ENCODE measurements at places on chromosomes 7 and 10.

DNA sequence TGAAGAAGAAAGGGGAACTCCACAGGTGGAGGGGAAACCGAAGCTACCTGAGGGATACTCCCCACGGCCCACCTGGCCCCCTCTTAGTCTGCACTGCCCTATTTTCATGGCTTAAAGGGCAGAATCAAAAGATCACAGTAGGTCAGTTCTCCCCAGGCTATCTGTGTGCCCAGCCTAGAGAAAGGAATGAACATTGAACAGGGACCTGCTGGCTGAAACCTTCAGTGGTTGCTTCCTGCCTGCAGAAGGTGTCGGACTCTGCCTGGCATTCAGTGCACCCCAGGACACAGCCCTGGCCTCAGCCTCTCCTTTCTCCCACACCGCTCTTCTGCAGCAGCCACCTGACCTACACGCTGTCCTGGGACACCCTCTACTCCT, 74.5 kb downstream of the PRKAG2 start:
- DNase-seq: no peak

DNA sequence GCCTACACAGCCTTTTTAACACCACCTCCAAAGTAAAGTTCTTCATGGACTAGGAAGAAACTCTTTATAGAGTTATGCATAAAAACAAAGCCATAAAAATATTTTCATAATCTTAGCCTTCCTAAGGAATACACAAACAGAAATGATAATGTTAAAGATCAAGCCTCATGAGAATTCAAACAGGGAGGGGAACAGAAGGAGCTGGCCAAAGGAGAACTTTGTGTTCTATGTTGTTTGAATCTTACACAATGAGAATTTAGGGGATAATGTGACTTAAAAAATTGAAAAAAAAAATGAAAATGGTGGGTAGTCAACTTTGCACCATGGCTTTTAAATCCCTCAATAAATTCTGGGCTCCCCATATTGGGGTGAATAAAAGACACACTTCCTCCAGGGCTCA, 9.1 kb upstream of the PILRB start:
- no peak for DNase-seq

GRCh38 chr7:115850774-115851173, 179.8 kb downstream of the TFEC start:
- no peak for DNase-seq

GRCh38 chr7:50349963-50350944, 45.7 kb downstream of the IKZF1 start:
- peak; percentile 65 for DNase-seq

GRCh38 chr7:20188567-20188966, 28.6 kb downstream of the MACC1 start:
- no peak for DNase-seq

- no peak for DNase-seq
These were observed 65.3 kb downstream of the CHCHD3 start for GRCh38 chr7:133016604-133017003.

GRCh38 chr10:74837743-74838142, 11.3 kb downstream of the KAT6B start:
- DNase-seq: no peak

DNA sequence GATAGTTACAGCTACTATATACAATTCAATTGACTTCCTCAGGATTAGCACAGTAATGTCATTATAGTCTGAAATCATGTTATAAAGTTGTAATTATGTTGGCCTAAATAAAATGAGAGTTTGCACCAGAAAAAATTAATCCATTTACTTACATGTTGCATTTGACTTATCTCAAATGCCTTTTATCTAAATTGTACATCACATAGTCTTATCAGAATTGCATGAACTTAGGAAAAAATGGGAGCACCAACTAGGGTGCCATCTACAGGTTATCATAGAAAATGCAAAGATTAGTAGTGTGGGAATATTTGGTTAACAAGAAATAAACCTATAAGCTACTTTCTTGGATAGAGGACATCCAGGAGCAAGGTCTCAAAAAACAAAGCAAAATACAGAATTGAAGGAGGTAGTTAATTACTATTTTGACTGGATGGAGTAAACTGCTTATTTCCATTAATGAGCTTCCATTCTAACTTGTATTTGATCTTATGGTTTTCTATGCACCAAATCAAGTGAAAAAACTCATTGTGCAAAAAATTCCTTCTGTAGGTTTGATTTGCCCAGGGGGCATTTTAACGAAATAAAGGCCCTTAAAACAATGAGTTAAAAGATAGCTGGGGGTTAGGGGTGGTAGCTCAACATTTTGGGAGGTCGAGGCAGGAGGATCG, 60.0 kb upstream of the ORC5 start:
- no peak for DNase-seq

DNA sequence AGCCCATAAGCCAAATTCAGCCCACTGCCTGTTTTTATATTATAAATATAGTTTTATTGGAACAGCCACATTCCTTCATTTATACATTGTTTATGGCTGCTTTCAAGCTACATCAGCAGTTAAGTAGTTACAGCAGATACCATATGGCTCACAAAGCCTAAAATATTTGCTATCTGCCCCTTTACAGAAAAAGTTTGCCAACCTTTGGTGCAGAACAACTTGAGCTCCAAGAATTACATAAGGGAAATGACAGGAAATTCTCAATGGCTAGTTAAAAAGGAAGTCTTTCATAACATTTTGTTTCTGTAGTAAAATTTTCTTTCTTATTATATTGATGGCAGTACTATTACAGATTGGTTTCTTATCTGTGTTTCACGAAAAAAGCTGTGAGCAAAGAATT, 59.3 kb downstream of the COL28A1 start:
- DNase-seq: no peak

- DNase-seq: no peak
These were observed 322.3 kb upstream of the PODXL start for GRCh38 chr7:131878777-131879176.

GRCh38 chr7:101753316-101753715, 64.1 kb upstream of the CUX1 start:
- no peak for DNase-seq

- DNase-seq: no peak
These were observed 22.7 kb downstream of the WIPI2 start for GRCh38 chr7:5212633-5213285.

GRCh38 chr10:30434273-30435072, 489 bp downstream of the MAP3K8 start:
- peak; percentile 55 for DNase-seq

DNA sequence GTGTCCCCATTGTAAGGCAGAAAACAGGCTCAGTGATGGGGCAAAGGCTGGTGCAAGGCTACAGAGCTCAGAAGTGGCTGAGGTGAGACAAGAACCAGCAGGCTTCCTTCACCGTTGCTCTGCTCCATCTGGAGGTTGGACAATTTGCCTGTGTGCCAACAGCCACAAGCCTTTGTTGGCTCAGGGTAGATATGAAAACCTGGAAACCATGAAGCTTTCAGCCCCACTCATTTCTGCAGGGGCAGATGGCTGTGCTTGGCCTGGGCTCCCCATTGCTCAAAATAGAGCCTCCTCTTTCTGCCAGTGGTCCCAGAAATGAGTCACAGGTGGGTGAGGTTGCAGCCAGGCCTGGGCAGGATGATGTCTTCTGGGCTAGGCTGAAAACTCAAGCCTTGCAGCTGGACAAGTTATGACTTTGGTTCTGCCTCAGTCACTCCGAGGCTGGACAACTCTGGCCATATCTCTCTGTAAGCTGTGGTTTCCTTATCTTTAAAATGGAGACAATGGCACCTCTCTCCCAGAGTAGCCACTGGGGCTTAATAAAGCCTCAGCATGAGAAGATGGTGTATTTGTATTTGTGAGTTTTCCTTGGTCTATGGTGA, 12.2 kb upstream of the ZNF273 start:
- no peak for DNase-seq

DNA sequence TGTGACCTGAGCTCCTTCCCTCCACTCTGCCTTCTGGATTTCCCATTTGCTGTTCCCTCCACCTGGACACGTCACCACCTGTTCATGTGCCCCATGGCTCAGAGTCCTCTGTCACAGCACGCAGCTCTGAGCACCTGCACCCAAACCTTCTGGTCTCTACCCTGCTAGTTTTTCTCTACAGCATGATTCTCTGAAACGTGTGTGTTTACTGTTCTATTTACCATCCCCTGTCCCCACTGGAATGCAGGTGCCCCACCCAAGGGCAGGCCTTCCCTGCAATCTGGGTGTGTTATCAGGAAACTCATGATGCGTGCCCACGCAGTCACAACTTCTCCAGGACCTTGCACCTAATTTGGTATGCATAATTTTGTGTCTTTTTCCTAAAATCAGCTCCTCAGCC, 284.4 kb upstream of the IGFBP3 start:
- DNase-seq: no peak

GRCh38 chr10:124280916-124281315, 137.8 kb downstream of the OAT start:
- DNase-seq: no peak

- no peak for DNase-seq
These were observed 4.6 kb downstream of the ZNF680 start for GRCh38 chr7:64558323-64558705.

DNA sequence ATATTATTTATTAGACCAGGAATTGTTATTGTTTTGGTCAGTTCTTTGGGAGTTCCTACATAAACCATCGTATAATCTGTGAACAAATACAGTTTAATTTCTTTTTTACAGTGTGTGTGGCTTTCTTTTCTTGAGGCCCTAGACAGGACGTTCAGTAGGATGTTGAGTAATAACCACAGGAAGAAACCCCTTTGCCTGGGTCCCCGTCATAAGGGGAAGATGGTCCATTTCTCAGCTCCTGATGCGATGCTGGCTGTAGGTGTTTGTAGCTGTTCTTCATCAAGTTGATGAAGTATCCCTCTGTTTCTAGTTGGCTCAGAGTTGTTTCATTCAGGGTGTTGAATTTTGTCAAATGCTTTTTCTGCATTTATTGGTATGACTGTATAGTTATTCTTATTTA, 219.7 kb upstream of the ADARB2 start:
- no peak for DNase-seq

- DNase-seq: no peak
These were observed 106.7 kb downstream of the REEP3 start for GRCh38 chr10:63627881-63628296.

DNA sequence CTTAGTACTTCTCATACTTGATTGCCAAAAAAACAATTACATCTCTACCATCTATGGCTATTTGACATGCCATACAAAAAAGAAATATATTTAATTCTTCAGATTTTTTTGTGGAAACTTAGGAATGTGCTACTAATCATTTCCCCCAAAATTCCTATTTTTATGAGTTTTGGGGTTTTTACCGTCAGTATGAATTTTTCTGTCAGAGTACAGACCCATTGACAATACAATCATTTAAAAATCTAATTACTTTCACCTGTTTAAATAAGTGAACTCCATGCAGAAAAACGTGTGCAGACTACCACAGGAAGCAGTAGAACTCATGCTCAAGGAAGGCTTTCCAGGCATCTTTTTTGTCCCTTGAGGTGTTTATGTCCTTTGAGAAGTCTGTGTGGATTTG, 48.8 kb upstream of the FOXP2 start:
- DNase-seq: no peak

- no peak for DNase-seq
These were observed 11.8 kb upstream of the EMX2 start for GRCh38 chr10:117530791-117531190.

GRCh38 chr10:517241-517830, 172.1 kb downstream of the DIP2C start:
- DNase-seq: no peak

DNA sequence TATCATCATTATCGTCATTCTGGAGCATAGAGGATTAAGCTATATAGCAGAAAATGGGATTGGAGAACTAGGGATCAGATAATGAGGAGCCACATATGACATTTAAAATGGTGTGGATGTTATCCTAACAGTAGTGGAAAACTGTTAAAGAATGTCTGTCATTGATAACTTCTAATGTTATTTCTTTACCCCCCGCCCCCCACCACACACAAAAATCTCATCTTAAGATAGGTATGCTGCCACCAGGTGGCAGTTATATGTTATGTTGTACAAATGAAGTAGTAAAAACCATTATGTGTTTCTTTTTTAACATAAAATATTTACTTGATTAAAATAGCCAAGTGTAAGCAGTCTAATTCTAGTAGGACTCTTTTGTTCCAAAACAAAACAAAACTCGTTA, 13.0 kb downstream of the AKAP9 start:
- no peak for DNase-seq

DNA sequence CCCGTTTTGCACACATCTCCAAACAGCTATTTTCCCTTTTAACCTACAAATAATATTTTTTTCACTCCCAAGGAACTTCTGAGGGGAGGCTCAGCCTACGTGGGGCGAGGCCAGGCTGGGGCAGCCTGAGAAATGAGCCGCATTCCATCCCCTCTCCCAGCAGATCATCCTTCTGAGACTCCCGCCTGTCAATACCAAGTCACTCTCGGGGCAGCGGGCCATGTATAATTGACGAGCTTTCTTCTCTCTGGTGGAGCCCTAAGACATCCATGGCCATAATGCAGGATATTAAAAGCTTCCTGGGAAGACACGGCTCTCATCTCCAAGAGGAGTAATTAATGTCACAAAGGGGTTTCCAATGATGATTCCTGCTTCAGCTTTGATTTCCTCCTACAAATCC, 37.8 kb upstream of the CHST15 start:
- DNase-seq: no peak

DNA sequence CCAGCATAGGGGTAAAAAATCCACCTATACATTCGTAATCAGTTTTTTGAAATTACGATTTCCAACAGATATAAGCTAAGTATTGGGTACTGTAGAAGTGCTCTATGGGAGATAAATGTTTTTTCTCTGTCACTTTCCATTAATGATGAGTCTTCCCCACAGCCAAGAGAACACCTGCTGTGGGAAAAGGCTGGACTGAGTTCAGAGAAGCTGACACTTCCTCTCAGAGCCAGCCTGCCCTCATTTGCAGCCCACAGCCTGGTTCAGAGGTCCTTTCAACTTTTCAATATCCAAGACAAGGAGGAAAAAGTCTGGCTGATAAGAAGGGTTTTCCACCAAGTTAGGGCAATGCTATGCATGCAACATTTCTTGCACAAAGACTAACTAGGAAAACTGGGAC, 64.5 kb upstream of the DNAJB12 start:
- DNase-seq: no peak

DNA sequence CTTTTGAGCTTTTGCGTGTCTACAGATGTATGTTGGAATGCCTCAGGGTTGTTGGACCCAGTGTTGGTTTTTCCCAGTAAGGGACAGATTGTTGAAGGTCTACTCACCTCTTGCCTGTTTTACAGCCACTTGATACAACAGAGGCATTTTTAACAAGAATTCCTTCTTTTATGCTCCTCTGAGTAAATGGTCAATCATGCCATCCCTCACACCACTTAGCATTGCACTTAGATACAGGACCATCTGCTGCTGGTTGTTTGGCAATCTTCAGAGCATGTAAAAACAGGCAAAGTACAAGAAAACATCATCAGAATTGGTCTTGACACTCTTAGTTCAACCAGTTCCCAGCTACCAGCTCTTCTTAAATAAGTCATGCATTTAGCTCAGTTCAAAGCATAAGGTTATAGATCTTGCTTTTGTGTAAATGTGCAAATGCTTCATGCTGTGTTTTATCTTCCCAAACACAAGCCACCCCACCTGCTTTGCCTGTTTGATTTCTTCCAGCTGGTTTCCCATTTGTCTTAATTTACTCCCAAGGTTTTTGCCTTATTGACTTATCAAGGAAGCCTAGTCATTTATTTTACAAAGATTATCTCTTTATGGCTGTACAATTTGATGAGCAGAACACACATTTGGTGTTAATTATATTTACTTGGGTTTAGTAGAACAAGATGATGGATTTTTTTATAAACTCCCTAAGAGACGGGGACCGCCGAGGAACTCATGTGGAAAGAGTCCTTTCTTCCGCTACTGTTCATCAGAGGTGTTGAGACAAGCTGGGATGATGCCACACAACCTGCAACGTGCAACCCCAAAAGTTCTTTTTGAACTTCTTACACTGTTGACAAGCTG, 136.6 kb downstream of the AHR start:
- no peak for DNase-seq
